ENCODE measurements at places on chromosomes 5 and 9.

DNA sequence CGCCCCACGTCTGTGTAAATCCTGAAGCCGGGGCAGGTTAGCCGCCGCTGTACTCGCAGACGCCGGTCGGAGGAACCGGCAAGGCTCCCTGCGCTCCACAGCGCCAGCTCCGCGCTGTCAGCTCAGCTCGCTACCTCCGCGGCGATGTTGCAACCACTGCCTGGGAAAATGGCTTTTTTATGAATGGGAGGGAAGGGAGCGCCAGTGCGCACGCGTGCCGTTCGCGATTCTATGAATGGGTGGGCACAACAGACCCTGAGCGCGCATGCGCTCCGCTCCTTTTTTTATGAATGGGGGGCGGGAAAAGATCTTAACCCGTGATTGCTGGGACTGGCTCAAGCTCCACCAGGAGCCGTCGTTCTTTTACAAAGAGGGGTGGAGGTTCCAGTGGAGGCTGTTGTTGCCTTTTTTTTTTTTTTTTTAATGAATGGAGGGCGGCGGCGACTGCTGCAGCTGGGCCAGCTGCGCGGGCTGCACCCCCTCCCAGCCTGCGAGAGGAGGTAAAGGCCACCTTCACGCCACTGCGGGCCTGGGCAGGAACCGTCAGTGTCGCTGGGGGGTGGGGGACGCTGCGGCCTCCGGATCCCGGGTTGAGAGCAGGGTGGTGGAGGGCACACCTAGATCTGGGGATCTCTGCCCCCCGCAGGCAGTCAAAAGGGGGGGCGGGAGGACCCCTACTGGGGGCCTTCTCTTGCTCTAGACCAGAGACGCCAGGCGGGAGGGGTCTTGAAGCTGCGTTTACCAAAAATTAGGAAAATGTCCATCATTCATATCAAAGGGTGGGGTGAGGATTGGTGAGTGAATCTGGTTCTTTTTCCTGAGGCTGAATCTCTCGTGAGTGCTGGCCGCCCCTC is at the start of gene SPRY4:
Gene SPRY4, minus strand, starts transcription at position 151 of the 854 bp plus-strand sequence. CDS start 9,913 bp downstream, outside the sequence.
- peak; percentile 95 for DNase-seq

DNA sequence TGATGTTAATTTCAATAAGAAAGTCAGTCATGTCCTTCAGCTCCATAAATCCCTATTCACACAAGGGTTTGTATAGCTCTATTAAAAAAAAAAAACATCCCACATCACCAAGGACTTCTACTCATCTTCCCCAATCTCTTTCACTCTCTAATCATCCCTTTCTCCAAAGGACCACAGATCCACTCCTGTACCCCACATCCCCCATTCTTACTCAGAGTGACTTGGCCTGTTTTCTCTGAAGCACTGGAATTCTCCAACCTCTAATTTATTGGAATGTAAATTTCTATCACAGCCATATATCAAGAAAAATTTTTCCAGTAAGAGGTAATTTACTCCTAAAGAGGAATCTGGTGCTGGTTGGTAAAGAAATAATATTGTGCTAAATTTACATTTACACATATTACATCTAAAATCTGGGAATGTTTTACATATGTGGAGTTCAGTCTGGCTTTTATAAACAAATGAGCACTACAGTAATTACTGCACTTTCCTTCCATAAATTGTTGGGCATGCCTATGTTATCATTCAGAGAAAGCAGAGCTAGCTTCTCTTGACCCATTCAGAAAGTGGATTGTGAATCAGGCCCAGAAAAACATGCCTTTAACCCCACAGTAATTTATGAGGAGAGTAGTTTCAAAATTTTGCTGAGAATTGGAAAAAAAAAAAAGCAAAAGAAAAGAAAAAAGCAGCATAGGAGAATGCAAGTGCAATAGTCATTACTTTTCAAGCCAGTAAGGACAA is 399.5 kb upstream of the TNC start:
- DNase-seq: no peak

DNA sequence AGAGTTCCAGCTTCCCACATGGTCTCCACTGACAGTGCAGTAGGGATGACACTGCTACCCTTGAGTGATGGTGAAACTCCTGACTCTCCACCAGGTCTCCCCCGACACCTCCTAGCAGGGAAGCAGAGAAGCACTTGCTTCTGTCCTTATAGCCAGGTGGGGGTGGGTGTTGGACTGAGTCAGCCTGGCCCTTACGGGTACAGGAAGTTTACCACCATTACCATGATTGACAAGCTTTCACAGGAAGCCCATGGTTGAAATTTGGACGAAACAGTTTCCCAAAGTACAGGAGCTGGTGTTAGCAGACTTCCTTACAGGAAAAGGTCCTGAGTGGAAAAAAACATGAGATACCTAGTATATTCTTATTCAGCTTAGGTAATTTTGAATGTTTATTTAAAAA is 3.1 kb upstream of the FBXL7 start:
- DNase-seq: no peak

GRCh38 chr9:104240890-104241289 is 146.8 kb downstream of the SMC2 start:
- DNase-seq: no peak

DNA sequence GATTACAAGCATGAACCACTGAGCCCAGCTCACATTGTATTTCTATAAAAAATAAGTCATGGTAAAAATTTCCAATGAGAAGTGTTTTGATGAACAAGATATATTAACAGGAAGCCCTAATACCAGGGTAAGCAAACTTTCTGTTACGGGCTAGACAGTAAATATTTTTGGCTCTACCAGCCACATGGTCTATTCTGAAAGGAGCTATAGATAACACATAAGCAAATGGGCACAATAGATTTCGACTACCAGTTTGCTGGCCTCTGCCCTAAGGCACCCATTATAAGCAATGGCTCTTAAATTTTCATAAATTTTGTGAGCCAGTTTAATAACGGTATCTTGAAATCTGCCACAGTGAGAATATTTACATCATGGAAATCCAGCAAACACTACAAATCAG is 8.1 kb downstream of the UBQLN1 start:
- DNase-seq: no peak

GRCh38 chr5:66896171-66896570 is 300.0 kb downstream of the MAST4 start:
- no peak for DNase-seq

DNA sequence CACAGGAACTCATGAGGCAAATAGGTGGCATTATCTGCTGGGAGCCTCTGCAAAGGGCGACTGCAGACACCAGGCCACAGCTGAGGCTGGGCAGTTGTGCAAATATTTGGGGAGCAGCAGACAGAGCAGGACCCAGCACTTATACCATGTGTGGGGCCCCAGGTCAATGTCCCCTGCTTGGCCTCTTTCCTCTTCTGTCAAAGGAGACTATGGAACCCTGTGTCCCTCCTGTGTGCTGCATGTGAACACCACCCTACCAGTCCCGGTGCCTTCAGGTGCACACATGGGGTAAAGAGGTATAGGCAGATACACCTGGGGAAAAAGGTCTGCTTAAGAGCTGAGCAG is 50.8 kb downstream of the ROR2 start:
- no peak for DNase-seq

- DNase-seq: no peak
Observed at GRCh38 chr5:75342836-75343235, 5.8 kb downstream of the HMGCR start.

- DNase-seq: no peak
Observed at GRCh38 chr9:30534896-30535295, 1849.5 kb upstream of the ACO1 start.

DNA sequence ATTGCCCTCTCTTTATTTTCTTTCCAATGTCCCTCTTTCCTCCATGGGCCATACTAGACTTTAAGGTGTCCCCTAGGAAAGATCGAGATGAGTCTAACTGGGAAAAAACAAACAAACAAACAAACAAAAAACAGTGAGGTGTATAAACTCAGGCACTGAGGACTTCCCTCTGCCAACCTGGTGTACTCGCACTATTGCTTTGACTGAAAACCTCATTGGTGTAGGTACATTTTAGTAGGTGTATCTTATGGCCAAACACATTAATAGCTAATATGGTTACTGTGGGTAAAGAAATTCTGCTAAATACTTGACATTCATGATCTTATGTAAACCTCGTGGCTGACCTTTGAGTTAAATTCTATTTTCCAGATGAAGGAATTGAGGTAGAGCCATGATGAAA is 74.3 kb downstream of the TNC start:
- no peak for DNase-seq

GRCh38 chr5:89710006-89710405 is 699.5 kb downstream of the CETN3 start:
- DNase-seq: no peak

- DNase-seq: no peak
Observed at GRCh38 chr5:169545762-169546161, 37.8 kb upstream of the SPDL1 start.

DNA sequence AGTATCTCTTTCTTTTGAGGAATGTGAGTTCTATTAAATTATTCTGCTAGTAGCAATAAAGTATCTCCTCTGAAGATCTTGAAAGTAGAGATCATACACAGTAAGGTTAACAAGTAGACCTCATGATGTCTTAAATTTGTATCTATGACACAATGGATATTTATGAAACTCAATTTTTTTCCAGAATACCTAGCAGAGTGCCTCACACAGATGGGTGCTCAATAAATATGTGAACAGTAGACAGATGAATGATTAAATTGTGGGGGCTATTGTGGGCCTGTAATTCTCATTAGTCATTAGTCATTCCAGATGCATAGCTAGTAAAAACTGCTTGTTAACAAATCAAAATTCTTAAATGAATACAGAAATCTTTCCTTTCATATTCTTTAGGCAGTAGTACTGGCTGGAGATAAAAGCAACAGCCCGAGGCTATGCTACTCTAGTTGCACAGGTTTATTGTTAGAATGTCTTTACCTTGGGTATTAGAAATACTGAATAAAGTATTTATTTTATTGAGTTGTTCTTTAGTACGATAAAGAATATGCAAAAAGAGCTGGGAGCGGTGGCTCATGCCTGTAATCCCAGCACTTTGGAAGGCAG is 22.0 kb downstream of the CHD1 start:
- DNase-seq: no peak

DNA sequence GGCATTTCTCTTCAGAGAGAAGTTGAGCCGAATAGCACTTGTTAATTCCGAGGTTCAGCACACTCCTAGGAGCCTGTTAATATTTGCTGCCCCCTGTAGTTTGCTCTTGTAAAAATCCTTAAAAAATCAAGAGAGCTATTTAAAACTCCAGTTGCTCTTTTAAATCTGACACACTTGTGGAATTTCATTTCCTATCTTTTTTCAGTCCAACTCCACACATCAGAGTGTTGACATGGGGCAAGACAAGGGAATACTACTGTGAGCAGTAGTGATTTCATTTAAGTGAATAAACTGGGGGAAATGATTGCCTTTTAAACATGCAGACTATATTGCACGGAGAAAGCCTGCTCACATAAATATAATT is 1096.3 kb upstream of the DMAC1 start:
- DNase-seq: peak; percentile 4

GRCh38 chr5:88374391-88374790 is 105.7 kb upstream of the TMEM161B start:
- DNase-seq: no peak

- DNase-seq: peak; percentile 33
Observed at GRCh38 chr5:113043491-113043931, 66.9 kb downstream of the DCP2 start.

GRCh38 chr5:173318881-173319620 is 9.2 kb downstream of the STC2 start:
- DNase-seq: no peak

- DNase-seq: no peak
Observed at GRCh38 chr5:34648840-34649158, 7.3 kb upstream of the RAI14 start.

- no peak for DNase-seq
Observed at GRCh38 chr5:78576376-78576775, 72.2 kb downstream of the LHFPL2 start.

GRCh38 chr5:5658226-5658625 is 235.7 kb downstream of the ICE1 start:
- DNase-seq: no peak

DNA sequence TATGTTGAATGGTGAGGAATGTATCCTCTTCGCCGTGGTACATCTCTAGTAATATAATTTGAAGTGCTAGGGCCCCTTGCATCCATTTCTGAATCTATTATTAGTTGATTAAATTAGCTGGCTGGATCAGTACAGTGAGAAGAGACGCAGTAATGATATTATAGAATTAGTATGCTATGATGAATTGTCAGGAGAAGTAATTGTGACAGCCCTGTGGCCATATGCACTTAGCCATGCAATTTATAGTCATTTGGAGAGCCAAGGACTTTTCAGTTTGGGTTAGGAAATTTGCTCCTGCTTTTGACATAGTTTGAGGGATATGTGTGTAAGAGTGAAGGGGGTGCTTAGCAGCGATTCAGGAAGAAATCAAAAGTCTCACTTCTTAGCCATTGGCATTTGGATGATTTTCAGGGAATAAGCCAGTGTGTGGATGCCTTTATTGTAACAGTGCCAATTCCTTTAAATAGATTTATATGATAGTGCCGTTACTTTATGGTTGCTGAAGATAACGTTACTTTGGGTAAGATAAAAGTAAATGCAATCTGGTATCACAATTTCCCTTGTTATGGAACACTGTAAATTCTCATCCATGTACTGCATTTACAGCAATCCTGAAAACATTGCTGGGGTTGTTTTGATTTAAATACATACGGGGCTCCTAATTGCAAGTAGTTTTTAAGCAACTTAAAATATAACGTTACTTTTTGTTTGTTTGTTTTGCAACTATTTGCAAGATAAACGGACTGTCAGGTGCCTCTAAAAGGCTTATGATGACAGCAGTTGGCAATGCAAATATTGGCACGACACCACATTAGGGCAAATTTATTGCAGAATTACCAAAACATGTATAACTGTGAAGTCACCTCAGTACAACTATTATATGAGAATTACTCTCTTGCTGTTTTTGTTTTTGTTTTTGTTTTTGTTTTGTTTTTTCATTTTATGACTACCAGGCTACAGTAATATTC is 875.4 kb upstream of the WWC1 start:
- DNase-seq: peak; percentile 97

DNA sequence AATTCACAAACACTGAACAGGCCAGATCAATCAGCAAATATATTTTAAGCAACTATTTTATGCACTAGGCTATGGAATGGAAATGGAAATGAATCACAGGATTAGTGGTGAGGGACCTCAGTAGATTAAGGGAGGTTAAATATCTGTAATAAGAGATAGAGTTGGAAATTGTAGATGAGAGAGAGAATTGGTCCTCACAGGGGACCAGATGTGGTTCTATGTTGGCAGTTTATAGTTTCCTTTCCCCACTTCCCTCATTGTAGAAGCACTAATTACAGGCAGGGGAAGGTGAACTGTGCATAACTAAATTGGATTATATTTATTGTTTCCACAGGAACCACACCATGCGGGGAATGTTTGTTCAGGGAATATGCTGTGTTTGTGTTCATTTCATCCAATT is 496.2 kb downstream of the ARHGEF28 start:
- DNase-seq: no peak

DNA sequence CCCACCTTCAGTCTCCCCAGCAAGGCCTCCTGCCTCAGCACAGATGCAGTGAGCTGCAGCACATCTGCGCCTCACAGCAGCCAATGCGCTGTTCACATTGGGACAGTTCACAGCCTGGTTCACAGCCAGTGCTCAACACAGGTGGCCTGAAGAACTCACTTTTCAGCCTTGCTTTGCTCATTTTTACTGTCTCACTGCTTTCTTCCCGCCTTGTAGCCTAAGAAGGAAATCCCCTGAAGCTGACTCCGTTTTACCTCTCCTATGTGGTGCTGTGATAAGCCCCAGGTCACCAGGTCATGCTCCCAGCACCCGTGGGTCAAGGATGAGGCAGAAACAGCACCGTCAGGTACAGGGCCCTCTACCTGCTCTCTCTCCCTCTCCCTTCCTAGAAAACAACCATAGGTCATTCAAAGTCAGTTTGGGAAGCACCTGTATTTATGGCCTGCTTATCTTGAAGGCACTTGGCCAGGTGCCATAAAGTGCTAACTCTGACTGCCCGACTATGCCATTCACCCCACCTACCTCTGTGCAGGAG is 1.1 kb downstream of the GCNT4 start:
- DNase-seq: no peak

- DNase-seq: no peak
Observed at GRCh38 chr5:53575101-53575500, 14.7 kb downstream of the NDUFS4 start.

Data from SK-N-DZ (cell line).